ENCODE measurements at places on chromosomes 6 and 20.

GRCh38 chr6:163038317-163038716 is 310.5 kb downstream of the PACRG start:
- no peak for DNase-seq

DNA sequence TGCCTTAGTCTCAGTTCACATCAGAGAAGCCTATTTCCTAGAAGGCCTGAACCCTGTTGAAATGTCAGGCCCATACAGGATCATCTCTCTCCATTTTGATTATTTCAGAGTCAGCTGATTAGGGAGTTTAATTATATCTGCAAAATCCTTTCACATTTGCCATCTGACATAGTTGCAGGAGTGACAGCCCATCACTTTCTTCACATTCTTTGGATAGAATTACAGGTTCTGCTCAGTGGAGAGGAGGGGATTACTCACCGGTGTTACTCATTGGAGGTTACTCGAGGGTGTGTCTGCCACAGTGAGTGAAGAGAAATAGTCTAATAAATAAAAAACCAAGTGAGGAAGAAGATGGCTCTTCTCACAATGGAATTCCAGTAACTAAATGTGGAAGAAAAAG is 216.8 kb downstream of the TMEM242 start:
- DNase-seq = no peak

- DNase-seq = no peak
Observed at GRCh38 chr6:28634411-28634760, 108.7 kb downstream of the GPX5 start.

DNA sequence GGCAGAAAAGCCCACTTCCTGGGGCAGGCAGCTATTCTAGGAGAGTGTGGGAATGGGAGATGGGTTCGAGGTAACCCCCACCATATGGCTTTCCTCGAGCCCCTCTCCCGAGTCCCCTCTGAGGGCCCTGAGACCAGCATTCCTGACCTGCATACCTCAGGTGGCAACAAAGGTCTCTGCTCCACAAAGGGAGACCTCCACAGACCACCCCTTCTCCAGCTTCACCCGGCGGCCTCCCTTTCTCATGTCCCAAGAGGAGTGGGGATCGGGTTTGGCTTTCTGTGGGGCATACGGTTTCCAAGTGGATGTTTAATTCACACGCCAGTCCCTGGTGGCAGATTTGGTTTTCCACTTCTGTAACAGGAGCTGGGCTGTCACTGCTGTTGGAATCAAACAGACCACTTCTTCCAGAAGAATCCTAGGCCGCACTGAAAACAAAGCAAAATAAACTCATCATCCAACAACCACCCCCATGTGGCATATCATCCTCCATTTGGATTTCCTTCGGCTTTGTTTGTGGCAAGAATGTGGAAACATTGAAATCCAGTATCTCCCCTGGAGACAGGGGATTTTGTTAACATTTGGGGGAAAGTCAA is 83.2 kb downstream of the DLL1 start:
- DNase-seq = no peak

- no peak for DNase-seq
Observed at GRCh38 chr6:7147051-7147671, 39.4 kb downstream of the RREB1 start.

GRCh38 chr20:45500022-45500421 is 15.4 kb downstream of the SPINT3 start:
- DNase-seq = no peak

GRCh38 chr6:27213544-27214125 is 33.9 kb upstream of the PRSS16 start:
- no peak for DNase-seq

GRCh38 chr6:10779076-10779475 is 31.5 kb downstream of the TMEM14B start:
- no peak for DNase-seq

DNA sequence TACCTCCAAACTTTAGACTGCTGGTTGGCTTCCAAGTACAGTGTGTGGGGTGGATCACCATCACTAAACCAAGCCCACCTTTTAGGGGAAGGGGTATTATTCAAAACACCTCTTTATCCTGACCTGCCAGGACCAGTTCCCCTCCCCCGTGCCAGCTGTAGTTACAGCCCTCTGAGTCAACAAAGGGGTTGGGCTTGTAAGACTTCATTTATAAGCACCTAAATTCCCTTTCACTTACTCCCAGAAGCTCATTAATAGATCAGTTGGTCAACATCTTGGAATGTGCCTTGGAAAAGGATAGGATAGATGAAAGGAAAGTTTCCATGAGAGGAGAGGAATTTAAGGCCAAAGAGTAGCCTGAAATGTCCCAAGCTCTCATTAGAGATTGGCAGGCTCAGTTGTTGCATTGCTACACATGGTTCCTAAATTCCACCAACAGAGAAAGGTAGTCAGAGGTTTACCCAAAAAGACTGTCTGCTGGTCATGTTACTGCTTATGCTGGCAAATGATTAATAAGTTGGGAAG is 59.2 kb downstream of the TNFAIP3 start:
- no peak for DNase-seq

- DNase-seq = no peak
Observed at GRCh38 chr6:56649782-56650181, 7.1 kb upstream of the DST start.

GRCh38 chr6:5729813-5730517 is 276.8 kb downstream of the NRN1 start:
- DNase-seq = no peak

- DNase-seq = no peak
Observed at GRCh38 chr6:113644861-113645575, 212.1 kb upstream of the MARCKS start.

GRCh38 chr6:16184129-16184528 is 54.3 kb upstream of the GMPR start:
- DNase-seq = no peak

DNA sequence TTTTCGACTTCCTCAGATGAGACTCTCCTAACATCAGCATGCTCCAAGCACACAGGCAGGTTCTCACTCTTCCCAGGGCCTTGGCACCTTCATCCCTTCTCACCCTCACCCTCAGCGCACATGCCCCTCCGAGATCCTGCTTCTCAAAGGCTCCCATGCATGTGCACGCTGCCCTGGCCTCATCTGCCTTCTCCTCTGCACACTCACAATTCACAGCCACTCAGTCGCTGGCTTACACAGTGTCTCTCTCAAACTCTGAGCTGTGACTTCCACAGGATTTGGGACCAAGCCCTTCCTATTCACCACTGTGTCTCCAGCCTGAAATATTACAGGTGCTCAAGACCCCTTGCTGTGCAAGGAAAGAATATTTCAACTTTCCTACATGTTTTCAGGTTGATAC is 30.3 kb downstream of the WDR27 start:
- DNase-seq = no peak

DNA sequence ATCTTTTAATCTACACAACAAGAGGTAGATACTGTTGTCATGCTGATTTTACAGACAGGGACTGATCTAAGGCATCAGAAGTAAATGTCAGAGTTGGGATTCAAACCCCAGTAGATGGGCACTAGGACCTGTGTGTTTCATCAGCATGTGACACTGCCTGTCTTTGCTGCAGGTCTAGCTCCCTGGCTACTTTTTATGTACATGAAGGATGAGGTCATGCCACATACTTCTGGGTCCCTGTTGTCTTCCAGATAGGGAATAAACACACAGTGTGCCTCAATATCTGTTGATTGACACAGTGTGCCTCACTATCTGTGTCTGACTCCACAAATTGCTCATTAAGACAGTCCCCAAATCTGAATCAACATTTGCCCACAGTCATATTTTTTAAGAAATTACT is 106.9 kb downstream of the TFAP2B start:
- DNase-seq = no peak

- no peak for DNase-seq
Observed at GRCh38 chr6:135257631-135258405, 76.7 kb downstream of the MYB start.

DNA sequence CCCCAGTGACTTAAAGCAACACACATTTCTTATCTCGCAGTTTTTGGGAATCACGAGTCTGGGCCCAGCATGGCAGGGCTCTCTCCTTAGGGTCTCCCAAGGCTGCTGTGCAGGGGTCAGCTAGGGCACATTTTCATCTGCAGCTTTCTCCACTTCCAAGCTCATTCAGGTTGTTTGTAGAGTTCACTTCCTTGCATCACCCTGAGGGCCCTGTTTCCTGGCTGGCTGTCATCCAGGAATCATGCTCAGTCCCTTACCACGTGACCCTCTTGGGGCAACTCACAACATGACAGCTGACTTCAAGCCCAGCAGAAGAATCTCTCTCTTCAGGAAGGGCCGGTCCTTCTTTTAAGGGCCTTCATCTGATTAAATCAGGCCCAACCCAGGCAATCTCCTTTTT is 21.3 kb downstream of the SNAP25 start:
- DNase-seq = no peak

DNA sequence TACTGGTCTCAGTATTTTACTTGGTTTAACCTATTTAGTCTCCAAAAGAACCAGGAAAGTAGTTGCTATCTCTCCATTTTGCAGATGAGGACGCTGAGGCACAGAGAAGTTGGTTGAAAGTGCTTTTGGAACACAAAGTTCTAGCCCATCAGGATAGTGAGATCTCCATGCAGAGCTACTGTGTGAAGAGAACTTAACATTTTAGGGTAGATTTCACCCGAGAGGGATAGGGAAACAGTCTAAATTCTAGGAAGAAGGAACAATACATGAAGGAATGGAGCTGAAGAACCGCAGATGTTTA is 65.1 kb downstream of the PHACTR2 start:
- DNase-seq = no peak

GRCh38 chr6:112983713-112984261 is 636.7 kb downstream of the RFPL4B start:
- DNase-seq = no peak

- no peak for DNase-seq
Observed at GRCh38 chr6:143691900-143692636, 14.3 kb downstream of the PHACTR2 start.

GRCh38 chr6:149450679-149451375 is 34.0 kb downstream of the ZC3H12D start:
- no peak for DNase-seq

DNA sequence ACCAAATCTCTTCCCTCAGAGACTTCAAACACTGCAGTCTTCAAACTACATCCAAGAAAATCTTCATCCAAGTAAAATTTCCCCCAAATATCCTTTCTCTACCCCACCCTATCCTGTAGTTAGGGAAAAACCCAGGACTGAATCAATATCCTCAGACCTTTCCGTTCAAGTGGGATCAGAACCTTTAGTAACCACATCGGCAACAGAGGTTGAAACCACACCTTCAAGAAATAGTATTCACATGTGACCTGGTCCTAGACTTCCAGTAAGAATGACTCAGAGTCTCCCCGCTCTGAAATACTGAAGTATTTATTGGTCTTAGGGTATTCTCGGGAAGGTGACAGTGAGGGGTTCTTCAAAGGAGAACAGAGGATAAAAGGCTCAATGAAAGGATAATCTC is 8.7 kb downstream of the HLA-DPA1 start:
- no peak for DNase-seq

- DNase-seq = no peak
Observed at GRCh38 chr20:36527331-36528125, 13.8 kb upstream of the MYL9 start.

DNA sequence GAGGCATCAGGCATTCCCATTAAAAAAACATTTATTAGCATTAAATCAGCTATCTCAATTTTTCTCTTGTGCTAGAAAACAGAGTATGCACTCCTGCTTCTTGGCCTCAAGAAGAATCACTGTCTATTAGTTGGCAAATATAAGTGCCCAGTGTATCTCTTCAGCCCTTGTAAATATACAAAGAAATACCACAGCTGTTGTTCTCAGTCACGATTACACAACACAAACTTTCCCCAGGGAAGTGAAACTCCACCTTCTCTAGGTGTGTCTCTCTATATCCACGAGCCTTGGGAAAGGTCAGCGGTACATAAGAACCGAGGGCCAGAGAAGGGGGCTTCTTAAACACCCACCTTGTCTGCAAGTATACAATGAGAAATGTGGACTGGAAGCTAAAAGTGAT is 194.7 kb downstream of the PKHD1 start:
- DNase-seq = no peak

GRCh38 chr6:34511915-34512737 is 44.0 kb downstream of the SPDEF start:
- DNase-seq = no peak

GRCh38 chr6:159075506-159076228 is 30.9 kb upstream of the TAGAP start:
- no peak for DNase-seq

- DNase-seq = no peak
Observed at GRCh38 chr20:36344517-36345132, 38.5 kb downstream of the DLGAP4 start.

DNA sequence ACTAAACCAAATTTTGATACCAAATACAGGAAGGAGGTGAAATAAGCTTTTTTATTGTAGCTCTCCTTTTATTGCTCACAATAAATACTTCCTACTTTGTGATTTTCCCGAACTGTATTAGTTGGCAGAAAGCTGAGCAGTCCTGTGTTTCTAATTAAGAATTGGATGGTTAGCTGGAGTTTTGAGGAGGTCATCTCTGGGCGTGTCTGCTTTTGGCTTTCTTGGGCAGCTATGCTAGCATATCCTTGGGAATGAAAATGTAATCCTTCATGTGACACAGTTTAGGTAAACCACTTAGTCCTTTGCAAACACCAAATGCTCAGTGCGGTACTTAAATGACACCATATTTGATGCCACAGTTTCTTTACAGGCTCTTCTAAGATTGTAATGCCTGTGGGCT is 67.5 kb downstream of the MTHFD1L start:
- no peak for DNase-seq

DNA sequence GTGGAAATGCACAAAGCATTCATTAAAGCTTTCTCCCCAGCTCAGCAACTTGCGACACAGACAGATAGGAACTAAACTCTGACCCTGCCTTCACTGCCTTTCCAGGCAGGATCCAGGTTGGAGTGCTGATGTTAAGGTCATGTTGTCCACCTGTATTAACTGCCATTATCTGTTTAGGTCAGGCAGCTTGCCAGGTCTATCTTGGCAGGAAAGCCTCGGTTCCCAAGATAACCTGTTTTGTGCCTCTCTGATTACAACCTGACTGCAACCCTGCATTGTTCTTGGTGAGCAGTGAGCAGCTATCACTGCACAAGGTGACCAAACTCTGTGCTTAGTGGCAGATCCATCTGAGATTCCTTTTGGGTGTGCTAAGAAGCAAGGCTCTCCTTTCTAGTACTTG is 23.2 kb upstream of the ELOVL2 start:
- DNase-seq = no peak

GRCh38 chr20:4406627-4407026 is 315.1 kb upstream of the PRND start:
- no peak for DNase-seq

GRCh38 chr6:20924911-20925543 is 390.8 kb downstream of the CDKAL1 start:
- no peak for DNase-seq

GRCh38 chr6:134956032-134956431 is 6.1 kb upstream of the ALDH8A1 start:
- no peak for DNase-seq

- DNase-seq = no peak
Observed at GRCh38 chr6:83511266-83511665, 1.1 kb upstream of the PRSS35 start.

DNA sequence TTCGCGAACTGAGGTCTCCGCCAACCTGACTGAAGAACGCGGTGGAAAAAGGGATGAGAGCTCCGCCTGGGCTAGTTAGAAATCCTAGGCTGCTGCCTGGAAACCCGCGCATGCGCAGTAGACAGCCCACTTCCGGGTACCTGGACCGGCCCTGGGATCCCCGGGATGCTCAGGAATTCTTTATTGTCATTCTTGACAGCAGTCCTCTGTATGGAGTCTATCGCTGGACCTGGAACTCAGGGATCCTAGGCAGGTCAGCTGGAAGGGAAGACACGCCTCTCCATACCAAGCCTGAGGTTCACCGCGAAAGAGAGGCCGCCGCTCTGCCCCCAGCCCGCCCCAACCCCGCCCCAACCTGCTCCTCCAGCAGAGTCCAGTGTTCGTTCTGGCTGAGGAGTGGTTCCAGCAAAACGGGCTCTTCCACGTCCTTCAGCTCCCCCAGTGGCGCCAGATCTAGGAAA is 1379.2 kb upstream of the DEFB115 start:
- DNase-seq = no peak
